Hepatocyte (in vitro differentiated cells): ENCODE measurements at places on chromosomes 13 and 19. TPM values are rescaled to one million over a fixed set of nuclear protein-coding genes. Genes with fewer than 3 reads are reported as not detected.

DNA sequence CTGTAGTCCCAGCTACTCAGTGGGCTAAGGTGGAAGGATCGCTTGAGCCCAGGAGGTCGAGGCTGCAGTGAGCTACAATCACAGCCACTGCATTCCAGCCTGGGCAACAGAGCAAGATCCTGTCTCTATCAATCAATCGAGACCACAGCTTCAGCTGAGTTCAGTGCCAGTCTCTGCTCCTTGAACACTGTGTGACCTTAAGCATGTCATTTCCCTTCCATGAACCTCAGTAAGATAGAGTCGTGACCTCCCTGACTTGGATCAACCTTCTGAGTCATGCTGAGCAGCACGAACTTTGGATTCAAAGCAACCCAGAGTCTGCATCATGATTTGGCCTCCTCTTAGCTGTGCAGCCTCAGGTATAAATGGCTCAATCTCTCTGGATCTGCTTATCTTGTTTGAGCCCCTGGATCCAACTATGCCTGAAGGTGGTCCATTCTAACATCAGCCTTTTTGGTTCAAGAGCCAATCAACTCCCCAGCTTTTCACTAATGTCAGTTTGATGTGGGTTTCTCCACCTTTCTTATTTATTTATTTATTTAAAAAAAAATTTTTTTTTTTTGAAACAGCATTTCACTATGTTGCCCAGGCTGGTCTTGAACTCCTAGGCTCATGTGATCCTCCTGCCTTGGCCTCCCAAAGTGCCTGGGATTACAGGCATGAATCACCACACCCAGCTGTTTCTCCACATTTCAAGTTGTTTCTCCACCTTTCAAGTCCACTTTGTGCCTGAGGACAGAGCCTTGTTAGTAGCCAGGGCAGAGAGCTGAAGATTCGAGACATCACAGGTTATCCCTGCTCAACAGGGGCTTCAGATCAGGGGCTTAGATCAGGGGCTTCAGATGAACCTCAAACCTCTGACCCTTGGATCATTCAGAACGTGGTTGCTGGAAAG lies 26.4 kb downstream of the PTPRS start:
- DNase-seq = no peak

- no peak for DNase-seq
Observed at GRCh38 chr13:91825516-91825915, 427.1 kb downstream of the GPC5 start.

DNA sequence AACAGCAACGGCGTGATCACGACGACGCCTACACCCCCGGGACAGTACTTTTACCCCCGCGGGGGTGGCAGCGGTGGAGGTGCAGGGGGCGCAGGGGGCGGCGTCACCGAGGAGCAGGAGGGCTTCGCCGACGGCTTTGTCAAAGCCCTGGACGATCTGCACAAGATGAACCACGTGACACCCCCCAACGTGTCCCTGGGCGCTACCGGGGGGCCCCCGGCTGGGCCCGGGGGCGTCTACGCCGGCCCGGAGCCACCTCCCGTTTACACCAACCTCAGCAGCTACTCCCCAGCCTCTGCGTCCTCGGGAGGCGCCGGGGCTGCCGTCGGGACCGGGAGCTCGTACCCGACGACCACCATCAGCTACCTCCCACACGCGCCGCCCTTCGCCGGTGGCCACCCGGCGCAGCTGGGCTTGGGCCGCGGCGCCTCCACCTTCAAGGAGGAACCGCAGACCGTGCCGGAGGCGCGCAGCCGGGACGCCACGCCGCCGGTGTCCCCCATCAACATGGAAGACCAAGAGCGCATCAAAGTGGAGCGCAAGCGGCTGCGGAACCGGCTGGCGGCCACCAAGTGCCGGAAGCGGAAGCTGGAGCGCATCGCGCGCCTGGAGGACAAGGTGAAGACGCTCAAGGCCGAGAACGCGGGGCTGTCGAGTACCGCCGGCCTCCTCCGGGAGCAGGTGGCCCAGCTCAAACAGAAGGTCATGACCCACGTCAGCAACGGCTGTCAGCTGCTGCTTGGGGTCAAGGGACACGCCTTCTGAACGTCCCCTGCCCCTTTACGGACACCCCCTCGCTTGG lies 966 bp downstream of the JUNB start:
- DNase-seq = peak; percentile 70

DNA sequence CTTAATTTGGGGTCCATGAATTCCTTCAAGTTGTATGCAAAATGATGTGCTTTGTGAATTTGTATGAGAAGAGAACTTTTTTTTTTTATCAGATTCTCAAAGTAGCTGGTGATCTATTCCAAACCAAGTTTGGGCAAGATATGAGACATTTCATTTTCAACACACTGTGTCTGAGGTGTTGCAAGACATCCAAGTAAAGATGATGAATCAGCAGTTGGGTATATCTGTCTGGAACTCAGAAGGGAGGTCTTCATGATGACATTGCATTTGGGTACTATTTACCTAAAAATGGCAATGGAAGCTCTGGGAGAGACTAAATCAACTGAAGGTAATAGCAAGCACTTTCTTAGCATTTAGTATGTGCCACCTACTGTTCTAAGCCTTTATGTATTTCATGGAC lies 2.8 kb downstream of the FAM124A start:
- no peak for DNase-seq

GRCh38 chr13:35349052-35349451 lies 127.4 kb downstream of the MAB21L1 start:
- DNase-seq = no peak

DNA sequence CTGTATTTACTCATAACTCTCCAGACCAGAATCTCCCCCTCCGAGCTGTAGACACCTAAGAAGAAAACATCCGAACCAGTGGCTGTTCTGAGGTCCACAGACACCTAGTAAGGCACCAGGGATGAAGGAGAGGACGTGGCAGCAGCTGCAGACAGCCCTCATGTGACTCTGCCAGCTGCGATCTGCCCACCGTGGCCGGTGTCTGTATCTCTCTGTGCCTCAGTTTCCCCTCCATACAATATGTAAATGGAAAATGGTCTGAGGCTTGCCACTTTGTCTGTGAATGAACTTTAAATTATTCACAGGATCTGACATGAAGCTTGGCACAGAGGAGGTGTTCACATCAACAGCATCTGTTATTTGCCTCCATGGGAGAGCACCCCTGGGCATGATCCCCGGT lies 2.4 kb downstream of the CEACAM4 start:
- no peak for DNase-seq

DNA sequence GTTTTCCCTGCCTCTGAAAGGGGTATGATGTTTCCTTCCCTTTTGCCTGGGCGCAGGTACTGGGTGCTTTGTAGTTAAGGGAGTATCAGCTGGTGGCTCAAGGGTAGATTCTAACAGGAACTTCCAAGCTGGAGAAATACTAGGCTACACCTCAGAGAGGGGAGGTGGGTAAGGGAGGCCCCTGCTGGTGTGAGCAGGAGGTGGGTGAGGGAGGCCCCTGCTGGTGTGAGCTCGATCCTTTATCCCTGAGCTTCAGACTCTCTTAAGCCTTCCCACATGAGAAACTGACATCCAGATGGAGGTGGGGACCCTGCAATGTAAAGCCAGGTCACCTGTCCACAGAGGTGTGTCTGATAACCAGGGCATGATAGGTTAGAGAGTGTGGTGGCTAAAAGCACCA lies 32.1 kb downstream of the CYP2B6 start:
- DNase-seq = no peak

DNA sequence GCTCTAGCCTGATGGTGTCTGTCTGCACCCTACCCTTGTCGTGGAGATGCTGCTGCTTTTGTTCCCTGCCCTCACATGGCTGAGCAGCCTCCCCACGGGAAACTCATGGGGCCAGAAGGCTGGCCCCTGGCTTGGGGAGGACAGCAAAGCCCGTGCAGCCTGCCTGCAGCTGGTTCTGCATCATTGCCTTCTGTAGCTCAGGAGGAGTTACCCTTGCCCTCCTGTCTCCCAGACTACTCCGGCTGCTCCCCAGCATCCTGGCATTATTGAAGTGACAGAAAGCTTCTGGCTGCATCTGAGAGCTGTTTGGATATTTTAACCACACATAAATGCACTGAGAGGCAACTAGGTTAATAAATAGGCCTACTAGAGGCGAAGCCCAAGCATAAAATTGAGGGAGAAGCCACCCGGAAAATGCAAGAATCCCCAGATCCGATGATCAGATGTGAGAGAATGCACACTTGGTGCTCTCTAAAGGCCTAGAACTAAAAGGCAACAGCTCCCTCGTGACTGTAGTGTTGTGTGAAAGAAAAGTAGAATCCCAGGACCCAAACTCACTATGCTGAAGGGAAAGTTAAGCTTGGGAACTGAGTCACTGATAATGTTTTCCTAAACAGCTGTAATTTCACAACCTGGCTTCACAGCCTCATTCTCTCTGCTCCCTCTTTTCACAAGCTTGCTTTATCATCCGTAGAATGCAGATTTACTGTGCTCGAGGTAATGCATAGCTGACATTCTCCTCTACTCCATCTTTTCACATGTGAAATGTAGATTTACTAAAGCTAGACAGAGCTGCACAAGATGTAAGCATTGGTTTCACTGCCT lies 110.8 kb downstream of the TNFRSF19 start:
- peak; percentile 28 for DNase-seq

DNA sequence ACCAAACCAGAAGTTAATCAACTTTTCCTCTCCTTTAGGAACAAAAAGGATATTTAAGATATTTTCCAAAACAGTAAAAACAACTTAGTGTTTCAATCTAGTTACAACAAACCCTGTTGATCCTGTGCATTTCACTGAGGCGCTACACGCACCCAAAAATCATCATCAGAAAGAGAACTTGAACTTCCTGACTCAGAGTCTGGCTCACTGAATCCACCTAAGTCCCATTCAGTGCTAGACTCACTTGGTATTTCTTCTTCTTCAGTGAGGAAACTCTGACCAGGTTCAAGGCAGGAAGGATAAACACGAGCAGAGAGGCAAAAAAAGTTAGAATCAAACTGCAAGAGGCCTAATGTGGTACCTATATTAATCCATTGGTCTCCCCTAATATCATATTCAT lies 2.2 kb downstream of the KBTBD6 start:
- no peak for DNase-seq

DNA sequence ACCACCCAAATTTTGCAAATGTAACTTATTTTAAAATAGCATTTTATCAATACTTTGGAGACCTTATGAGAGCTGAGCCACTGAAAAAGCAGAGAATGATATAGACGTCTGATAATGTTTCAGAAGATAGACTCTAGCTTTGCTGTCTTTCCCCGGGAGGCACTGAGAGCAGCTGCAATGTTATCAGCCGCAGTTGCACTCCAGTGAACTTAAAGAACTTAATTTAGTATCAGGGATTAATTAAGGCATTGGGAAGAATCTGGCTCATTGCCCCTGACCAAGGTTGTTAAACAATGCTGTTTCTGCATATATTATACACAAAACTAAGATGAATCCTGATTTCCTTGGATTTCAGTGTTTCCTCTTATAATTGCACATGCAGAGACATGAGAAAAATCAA lies 75.7 kb upstream of the SGCG start:
- DNase-seq = no peak

GRCh38 chr13:30735025-30735871 lies at the start of gene ALOX5AP:
TSS of gene ALOX5AP (plus strand) at chr13:30735543. CDS start at chr13:30735606, 63 bp downstream.
- DNase-seq = no peak

- DNase-seq = no peak
Observed at GRCh38 chr13:51828730-51829567, 16.0 kb downstream of the TMEM272 start.

DNA sequence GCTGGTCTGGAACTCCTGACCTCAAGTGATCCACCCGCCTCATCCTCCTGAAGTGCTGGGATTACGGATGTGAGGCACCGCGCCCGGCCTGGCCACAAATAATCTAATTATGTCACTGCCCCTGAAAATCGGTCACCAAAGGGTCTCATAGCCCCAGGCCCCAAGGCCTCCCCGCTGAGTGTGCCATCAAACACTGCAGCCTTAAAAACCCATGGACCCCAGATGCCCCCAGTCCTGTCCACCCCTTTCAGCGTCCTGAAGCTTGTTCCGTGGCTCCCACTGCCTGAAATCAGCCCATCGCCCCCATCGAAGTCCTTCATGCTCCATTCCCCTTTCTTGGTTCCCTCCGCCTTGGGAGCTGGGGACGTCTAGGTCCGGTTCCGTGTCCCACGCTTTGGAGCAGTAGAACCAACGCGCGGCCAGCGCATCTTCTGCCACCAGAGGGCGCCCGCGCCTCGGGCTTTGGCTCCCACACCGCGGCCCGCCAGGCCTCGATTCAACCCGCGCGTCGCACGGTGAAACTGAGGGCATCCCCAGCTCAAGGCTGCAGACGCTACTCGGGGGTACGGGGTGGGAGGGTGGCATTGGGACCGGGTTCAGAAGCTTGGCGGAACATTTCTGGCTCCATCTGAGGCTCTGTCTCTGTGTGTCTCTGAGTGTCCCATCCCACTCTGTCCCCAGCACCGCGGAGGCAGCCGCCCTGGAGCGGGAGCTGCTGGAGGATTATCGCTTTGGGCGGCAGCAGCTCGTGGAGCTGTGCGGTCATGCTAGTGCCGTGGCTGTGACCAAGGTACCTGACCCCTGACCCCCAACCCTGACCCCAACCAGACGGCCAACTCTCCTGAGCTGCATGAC lies 3.5 kb downstream of the YJEFN3 start:
- DNase-seq = peak; percentile 88

GRCh38 chr19:18306209-18306887 lies 16.5 kb downstream of the LSM4 start:
- DNase-seq = no peak

DNA sequence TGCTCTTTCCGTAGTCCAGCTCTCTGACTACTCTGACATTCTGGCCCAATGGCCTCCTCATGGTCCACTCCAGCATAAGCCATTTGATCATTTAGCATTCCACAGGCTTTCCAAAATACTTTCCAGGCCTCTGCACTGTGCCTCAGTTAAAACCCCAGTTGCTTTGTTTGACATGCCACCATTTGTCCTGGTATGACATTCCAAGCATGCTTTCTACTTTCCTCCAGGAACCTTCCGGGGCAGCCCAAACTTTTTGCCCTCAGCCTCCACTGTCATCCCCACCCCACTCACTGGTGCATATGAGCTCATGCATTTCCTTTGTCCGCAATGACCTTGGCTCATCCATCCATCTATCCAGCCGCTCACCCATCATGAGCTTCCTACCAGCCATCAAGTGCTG lies 41.8 kb upstream of the WASF3 start:
- no peak for DNase-seq

DNA sequence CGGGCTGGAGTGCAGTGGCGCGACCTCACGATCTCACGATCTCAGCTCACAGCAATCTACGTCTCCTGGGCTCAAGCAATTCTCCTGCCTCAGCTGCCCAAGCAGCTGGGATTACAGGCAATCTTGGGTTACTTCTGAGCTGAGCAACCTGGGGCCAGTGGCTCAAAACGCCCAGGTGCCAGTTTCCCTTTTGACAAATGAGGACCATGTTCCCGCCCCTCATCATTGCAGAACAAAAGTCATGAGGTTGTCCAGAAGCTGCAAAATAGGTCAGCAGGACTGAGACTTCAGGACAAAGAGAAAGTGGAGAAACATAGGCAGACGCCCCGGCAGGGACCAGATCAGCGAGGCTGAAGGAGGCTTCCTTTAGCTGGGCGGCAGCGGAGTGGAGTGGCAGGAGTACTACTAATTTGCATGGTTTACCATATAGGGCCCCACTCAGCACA lies 3.3 kb upstream of the ADGRE5 start:
- DNase-seq = no peak

- DNase-seq = no peak
Observed at GRCh38 chr13:66407128-66407527, 823.0 kb downstream of the PCDH9 start.

GRCh38 chr13:73955977-73956500 lies 178.2 kb downstream of the KLF12 start:
- DNase-seq = no peak

Gene CEACAM4
- not detected in 2 replicates for total RNA-seq

Gene FAM83E
- total RNA-seq = 13.8 and 22.2 TPM in 2 replicates

Gene PSG6
- not detected in 2 replicates for total RNA-seq

Gene CLEC4M
- 0.07 and 0.80 TPM in 2 replicates for total RNA-seq

Gene C13orf42
- total RNA-seq = not detected in 2 replicates

Gene ZIC2
- 0.10 and 0.68 TPM in 2 replicates for total RNA-seq

Gene NLRP9
- not detected in 2 replicates for total RNA-seq

Gene TTYH1
- total RNA-seq = 7.0 and 7.1 TPM in 2 replicates

Gene DPF1
- total RNA-seq = 1.2 and 2.1 TPM in 2 replicates
